ENCODE measurements at places on chromosomes 3 and 15.

GRCh38 chr3:100838157-100838556 is 128.9 kb downstream of the TFG start:
- no peak for DNase-seq
- no peaks in the 10 kb centered on the region for H3K4me1 ChIP-seq
- no peaks in the 10 kb centered on the region for H3K27me3 ChIP-seq
- H3K36me3 ChIP-seq, result no peaks in the 10 kb centered on the region
- H3K4me3 ChIP-seq, result no peak overlapping the region
- H3K27ac ChIP-seq, result no peak overlapping the region

DNA sequence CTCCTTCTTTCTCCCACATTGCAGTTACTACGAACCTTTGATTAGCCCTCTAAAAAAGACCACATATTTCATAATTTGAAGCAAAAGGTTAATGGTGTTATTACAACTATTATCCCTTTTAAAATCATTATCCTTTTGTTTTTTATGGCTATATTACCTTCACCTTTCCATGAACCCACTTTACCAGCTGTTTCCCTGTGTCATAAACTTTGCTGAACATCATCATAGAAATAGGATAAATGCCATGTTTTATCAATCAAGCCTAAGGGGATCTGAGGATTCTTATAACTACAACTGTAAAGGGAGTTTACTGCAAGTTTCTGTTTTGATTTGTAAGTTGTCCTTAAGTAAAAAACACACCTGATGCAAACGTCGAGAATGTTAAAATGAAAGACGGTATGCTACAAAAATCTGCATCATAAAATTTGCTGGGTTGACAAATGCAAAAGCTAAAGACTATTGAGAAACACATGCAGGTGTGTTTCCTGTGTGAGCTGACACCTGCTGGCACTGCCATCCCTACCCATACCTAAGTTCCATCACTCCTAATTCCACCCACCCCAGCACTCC is 39.1 kb upstream of the ARRDC4 start:
- no peak for DNase-seq
- peaks cover 2% of the 10 kb centered on the region for H3K36me3 ChIP-seq
- H3K27ac ChIP-seq, result no peak overlapping the region
- H3K4me1 ChIP-seq, result no peaks in the 10 kb centered on the region

DNA sequence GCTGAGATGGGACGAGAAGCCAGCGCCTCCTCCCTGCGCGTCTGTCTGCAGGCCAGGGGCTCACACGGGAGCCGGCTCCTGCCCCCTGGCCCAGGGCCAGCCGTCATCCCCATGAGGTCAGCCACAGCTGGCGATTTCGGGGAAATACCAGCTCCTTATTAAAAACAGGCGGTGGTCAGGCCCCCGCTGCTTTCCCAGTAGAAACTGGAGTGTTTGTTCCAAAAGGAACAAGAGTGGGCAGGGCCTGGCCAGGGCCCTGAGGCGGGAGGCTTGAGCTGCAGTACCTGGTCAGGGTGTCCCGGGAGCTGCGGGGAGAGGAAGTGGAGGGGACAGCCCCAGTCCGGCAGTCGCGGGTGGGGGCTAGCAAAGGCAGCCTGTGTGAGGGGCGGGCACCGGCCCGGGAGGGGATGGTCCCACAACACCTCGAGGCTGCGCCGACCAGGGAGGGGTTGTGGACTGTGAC is 17.8 kb downstream of the MYL3 start:
- no peak overlapping the region for H3K27ac ChIP-seq
- peaks cover 13% of the 10 kb centered on the region for H3K36me3 ChIP-seq
- no peak overlapping the region for H3K4me3 ChIP-seq
- H3K27me3 ChIP-seq, result no peaks in the 10 kb centered on the region

DNA sequence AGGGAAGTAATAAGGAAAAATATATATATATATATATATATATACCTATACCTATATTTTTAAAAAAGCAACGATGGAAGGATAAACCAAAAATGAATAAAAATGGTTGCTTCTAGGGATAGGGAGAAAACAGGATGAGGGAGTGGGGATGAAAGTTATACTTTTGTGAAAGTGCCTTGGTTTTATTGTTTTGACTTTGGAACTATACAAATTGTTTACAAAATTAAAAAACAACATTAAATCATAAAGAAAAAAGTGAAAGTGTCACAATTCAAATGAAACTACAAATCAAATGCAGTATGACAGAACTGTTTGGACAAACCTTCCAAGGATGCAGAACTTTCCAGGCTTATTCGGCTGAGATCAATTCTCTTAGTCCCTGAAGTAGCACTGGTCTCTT is 54.4 kb downstream of the SLC24A1 start:
- H3K4me3 ChIP-seq, result no peak overlapping the region
- no peaks in the 10 kb centered on the region for H3K27me3 ChIP-seq
- no peak for DNase-seq
- H3K36me3 ChIP-seq, result no peaks in the 10 kb centered on the region
- H3K27ac ChIP-seq, result no peak overlapping the region

GRCh38 chr15:77986891-77987764 is 90.4 kb downstream of the TBC1D2B start:
- peak; percentile 59 for DNase-seq
- no peak overlapping the region for H3K27ac ChIP-seq
- H3K4me1 ChIP-seq, result no peaks in the 10 kb centered on the region
- no peaks in the 10 kb centered on the region for H3K27me3 ChIP-seq

DNA sequence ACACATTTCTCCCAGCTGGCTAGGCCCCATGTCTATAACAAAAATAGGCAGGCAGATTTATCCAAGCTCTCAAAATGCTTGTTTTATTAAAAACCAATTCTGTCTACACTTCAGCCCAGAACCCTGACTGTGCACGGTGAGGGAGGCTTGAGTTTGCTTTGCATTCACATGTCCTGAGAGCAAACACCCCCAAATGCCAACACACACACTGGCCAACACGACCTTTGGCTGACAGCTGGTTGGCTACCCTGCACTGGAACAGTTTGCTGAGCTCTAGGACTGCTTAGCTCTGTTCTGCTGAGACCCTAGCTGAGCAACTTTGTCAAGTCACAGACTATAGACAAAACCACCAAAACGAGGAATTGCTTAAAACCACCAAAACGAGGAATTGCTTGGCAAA is 3.6 kb downstream of the STIMATE start:
- H3K36me3 ChIP-seq, result peaks cover 11% of the 10 kb centered on the region
- no peak for DNase-seq

- no peaks in the 10 kb centered on the region for H3K36me3 ChIP-seq
- H3K4me3 ChIP-seq, result no peak overlapping the region
- H3K4me1 ChIP-seq, result no peaks in the 10 kb centered on the region
These were observed 34.5 kb downstream of the SLC6A20 start for GRCh38 chr3:45761831-45762230.

GRCh38 chr15:62787401-62787800 is 255.1 kb upstream of the TPM1 start:
- no peaks in the 10 kb centered on the region for H3K4me1 ChIP-seq
- no peak overlapping the region for H3K4me3 ChIP-seq
- H3K27ac ChIP-seq, result no peak overlapping the region
- H3K27me3 ChIP-seq, result no peaks in the 10 kb centered on the region
- no peaks in the 10 kb centered on the region for H3K36me3 ChIP-seq
- no peak for DNase-seq

- no peak for DNase-seq
- H3K36me3 ChIP-seq, result no peaks in the 10 kb centered on the region
These were observed 471.6 kb downstream of the FOXP1 start for GRCh38 chr3:71111784-71112440.

GRCh38 chr3:168709073-168709472 is 613.3 kb upstream of the GOLIM4 start:
- no peaks in the 10 kb centered on the region for H3K4me1 ChIP-seq
- no peak overlapping the region for H3K27ac ChIP-seq
- no peak overlapping the region for H3K4me3 ChIP-seq
- no peak for DNase-seq

- H3K27me3 ChIP-seq, result no peaks in the 10 kb centered on the region
- no peak overlapping the region for H3K27ac ChIP-seq
- peaks cover 24% of the 10 kb centered on the region for H3K36me3 ChIP-seq
- DNase-seq, result peak; percentile 52
- H3K4me3 ChIP-seq, result peak overlapping the region; percentile 94
These were observed 1.1 kb downstream of the IGDCC3 start for GRCh38 chr15:65376767-65377104.

GRCh38 chr15:77066971-77067690 is 3.8 kb downstream of the TSPAN3 start:
- peaks cover 3% of the 10 kb centered on the region for H3K4me1 ChIP-seq
- no peak overlapping the region for H3K27ac ChIP-seq
- H3K4me3 ChIP-seq, result no peak overlapping the region
- DNase-seq, result no peak
- no peaks in the 10 kb centered on the region for H3K27me3 ChIP-seq

DNA sequence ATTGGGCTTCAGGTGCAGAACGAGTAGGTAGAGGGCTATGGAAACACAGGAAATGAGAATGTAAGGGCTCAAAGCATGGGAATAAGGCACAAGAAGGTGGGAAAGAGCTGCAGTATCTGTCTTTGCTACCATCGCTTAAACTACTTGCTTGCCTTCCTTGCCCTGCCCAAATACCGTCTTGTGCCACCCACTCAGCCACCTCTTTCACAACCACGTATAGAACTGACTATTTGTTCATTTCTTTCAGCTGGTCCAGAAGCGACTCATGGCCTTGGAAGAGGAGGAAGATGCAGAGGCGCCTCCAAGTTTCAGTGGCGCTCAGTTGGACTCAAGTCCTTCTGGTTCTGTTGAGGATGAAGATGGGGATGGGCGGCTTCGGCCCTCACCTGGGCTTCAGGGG is 11.8 kb downstream of the LPCAT4 start:
- H3K27me3 ChIP-seq, result no peaks in the 10 kb centered on the region
- H3K27ac ChIP-seq, result no peak overlapping the region
- H3K4me3 ChIP-seq, result no peak overlapping the region
- DNase-seq, result no peak

- H3K27ac ChIP-seq, result no peak overlapping the region
- no peak for DNase-seq
- no peaks in the 10 kb centered on the region for H3K27me3 ChIP-seq
- peaks cover 29% of the 10 kb centered on the region for H3K36me3 ChIP-seq
These were observed 17.6 kb upstream of the FAM240A start for GRCh38 chr3:46594723-46595122.

GRCh38 chr3:33718595-33718907 is 497 bp upstream of the CLASP2 start:
- no peaks in the 10 kb centered on the region for H3K27me3 ChIP-seq
- H3K36me3 ChIP-seq, result peaks cover 1% of the 10 kb centered on the region
- H3K4me3 ChIP-seq, result no peak overlapping the region
- DNase-seq, result no peak
- no peak overlapping the region for H3K27ac ChIP-seq
- H3K4me1 ChIP-seq, result no peaks in the 10 kb centered on the region

- no peaks in the 10 kb centered on the region for H3K27me3 ChIP-seq
- H3K27ac ChIP-seq, result no peak overlapping the region
- H3K4me1 ChIP-seq, result no peaks in the 10 kb centered on the region
- no peak overlapping the region for H3K4me3 ChIP-seq
These were observed 699.4 kb downstream of the ZPLD1 start for GRCh38 chr3:103134023-103134724.

GRCh38 chr3:95228416-95228815 is 1165.6 kb downstream of the NSUN3 start:
- no peak overlapping the region for H3K4me3 ChIP-seq
- H3K36me3 ChIP-seq, result peaks cover 16% of the 10 kb centered on the region
- no peak for DNase-seq
- no peaks in the 10 kb centered on the region for H3K4me1 ChIP-seq

GRCh38 chr3:60660026-60660425 is 591.2 kb downstream of the FHIT start:
- H3K36me3 ChIP-seq, result peaks cover 41% of the 10 kb centered on the region
- no peak overlapping the region for H3K27ac ChIP-seq
- 0 out of 2 replicates have a peak, but pooled peaks cover 2% of the 10 kb centered on the region for H3K4me1 ChIP-seq
- H3K4me3 ChIP-seq, result no peak overlapping the region
- no peak for DNase-seq

DNA sequence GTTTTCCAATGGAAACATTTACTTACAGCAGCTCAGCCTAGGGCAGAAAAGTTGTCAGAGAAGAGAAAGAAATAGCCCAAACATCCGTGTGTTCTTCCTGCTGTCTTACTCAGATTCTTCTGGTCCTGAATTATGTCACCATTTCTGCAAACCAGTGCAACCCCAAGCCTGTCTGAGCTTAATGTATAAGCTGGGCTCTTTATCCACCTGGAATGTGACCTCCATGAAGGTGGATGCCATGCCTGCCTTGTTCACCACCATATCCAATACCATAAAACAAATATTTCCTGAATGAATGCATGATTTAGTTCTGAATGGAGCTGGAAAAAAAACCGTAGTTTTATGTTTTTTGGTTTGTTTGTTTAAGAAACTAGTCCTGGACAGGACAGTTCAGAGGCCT is 150.9 kb downstream of the RYR3 start:
- no peak overlapping the region for H3K27ac ChIP-seq
- no peaks in the 10 kb centered on the region for H3K36me3 ChIP-seq
- DNase-seq, result no peak
- no peak overlapping the region for H3K4me3 ChIP-seq
- H3K27me3 ChIP-seq, result no peaks in the 10 kb centered on the region

- no peaks in the 10 kb centered on the region for H3K36me3 ChIP-seq
- H3K27me3 ChIP-seq, result no peaks in the 10 kb centered on the region
- no peaks in the 10 kb centered on the region for H3K4me1 ChIP-seq
These were observed 41.9 kb upstream of the TRA2B start for GRCh38 chr3:185979721-185980121.

- no peaks in the 10 kb centered on the region for H3K27me3 ChIP-seq
- peaks cover 73% of the 10 kb centered on the region for H3K36me3 ChIP-seq
- H3K27ac ChIP-seq, result no peak overlapping the region
- no peak overlapping the region for H3K4me3 ChIP-seq
- H3K4me1 ChIP-seq, result no peaks in the 10 kb centered on the region
These were observed 14.8 kb downstream of the FANCD2 start for GRCh38 chr3:10041034-10041433.
